ENCODE measurements at places on chromosomes 5 and 9.

DNA sequence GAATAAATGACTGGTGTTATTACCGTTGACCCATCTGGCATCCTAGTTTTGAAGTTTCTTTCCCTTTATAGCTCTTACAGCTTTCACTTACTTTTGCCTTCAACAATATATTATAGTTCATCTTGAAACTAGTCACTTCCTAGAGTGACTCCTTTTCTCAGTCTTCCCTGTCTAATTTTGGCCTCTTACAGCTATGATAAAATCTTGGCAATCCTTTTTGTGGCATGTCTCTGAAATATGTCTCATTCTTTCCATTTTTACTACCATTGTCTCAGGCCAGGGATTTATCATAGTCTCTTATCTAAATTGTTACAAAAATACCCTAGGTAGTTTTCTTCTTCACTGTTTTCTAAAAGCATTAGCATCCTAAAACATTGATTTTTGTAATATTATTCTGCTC is 621.3 kb upstream of the ZNF608 start:
- peak; percentile 62 for DNase-seq

GRCh38 chr9:83956436-83957247 is 23.4 kb downstream of the HNRNPK start:
- peak; percentile 63 for DNase-seq

DNA sequence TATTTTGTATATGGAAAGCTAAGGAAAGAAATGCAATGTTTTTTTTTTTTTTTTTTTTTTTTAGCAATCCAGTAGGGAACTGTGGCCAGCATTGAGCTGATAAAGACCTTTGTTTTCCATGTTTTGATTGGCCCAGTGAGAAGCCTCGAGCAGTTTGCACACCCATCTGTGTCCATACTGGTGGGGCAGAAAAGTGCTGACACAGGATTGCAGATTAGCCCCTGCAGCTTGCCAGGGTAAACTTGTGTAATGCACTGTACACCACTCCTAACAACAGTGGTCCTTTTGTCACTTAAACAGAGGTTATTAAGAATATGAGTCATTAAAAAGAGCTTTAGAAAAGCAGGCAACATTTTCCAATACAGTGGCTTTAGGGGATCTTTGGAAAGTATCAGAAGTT is 132.8 kb upstream of the CDKN2B start:
- DNase-seq, result peak; percentile 74

- DNase-seq, result no peak
These were observed 151.6 kb downstream of the SLIT3 start for GRCh38 chr5:169149317-169149716.

DNA sequence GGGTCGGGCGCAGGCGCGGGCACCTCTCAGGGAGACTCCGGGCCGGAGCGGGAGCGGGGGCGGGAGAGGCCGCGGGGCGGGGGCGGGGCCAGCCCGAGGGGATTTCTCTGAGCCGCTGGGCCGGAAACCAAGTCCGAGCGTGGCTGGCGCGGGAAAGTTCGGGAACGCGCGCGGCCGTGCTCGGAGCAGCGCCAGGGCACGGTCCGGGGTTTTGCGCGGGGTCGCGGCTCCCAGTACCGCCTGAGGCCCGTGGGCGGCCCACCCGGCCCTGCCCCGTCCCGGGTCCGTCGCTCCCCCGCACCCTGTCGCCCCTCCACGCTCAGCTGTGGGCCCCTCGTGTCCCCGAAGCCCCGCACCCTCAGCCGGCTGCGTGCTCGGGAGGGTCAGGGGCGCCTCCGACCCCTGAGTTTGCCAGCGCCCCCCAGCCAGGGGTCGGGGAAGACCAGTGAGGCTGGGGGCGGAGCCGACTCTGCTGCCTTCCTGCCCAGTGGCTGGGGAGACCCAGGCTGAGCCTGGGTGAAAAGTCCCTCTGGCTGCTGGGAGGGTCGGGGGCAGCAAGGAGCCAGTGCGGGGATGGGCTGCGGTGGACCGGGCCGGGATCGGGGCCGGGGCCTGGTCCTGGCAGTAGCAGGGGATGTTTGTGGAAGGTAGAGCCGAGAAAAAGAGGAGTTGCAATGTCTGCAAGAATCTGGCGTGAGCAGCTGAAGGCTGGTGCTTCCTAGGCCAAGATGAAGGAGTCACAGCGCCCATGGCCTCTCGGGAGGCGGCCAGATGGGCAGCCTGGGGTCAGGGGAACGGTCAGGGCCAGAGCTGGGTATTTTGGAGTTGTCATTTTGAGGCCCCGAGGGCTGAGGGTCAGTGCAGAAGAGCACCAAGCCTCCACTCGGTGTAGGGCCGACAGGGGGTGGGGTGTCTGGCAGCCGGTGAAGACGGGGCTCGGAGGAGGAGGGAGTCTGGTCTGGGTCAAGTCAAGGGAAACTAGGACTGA is 588 bp downstream of the TRAF2 start:
- peak; percentile 6 for DNase-seq
